ENCODE measurements at places on chromosomes 1 and 21.
A peak's percentile ranks its signal among the peaks of the same experiment; 100 is the strongest.

DNA sequence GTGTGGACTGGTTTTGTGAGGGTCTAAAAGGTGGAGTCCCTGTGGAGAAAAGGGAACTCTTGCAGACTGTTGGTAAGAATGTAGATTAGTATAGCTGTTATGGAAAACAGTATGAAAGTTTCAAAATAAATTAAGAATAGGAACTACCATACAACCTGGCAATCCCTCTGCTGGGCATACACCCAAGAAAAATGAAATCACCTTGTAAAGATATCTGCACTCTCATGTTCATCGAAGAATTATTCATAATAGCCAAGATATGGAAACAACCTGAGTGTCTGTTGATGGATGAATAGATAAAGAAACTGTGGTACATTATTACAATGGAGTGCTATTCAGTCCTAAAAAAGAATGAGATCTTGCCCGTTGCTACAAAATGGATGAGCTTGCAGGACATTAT, 109.6 kb downstream of the TBX19 start:
- no peak for DNase-seq

GRCh38 chr21:42545745-42546144, 32.1 kb downstream of the SLC37A1 start:
- no peak for DNase-seq

- DNase-seq, result peak; percentile 54
These were observed 227.7 kb upstream of the SAMSN1 start for GRCh38 chr21:14773777-14774345.

DNA sequence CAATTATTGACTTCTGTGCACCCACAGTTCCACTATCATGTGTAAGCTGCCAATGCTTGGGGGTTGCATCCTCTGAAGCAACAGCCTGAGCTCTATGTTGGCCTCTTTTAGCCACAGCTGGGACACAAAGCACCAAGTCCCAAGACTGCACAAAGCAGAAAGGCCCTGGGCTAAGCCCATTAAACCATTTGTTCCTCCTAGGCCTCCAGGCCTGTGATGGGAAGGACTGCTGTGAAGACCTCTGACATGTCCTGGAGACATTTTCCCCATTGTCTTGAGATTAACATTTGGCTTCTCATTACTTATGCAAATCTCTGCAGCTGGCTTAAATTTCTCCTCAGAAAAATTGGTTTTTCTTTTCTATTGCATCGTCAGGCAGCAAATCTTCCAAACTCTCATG, 123.7 kb upstream of the DEPDC1 start:
- no peak for DNase-seq

GRCh38 chr1:164701189-164701761, 142.3 kb downstream of the PBX1 start:
- DNase-seq, result no peak

DNA sequence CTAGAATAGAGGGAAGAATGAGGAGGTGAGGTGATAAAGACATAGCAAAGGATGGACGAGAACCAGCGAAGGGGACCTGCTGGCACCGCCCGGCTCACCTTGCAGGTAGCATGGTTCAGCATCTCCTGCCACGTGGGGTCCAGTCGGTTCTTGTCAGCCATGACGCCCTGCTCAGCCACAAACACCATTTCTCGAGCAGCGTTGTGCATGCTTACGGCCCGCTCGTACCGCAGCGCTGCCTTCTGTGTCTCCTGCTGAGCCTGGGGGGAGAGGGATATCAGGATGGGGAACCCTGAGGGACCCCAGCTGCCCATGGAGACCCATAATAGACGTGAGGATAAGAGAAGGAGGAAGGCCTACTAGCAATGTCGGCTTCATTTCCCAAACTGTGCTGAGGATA, 11.4 kb downstream of the SH3BP5L start:
- no peak for DNase-seq

Data from stimulated activated CD4-positive, alpha-beta T cell treated with anti-CD3 and anti-CD28 coated beads, Interleukin-12 subunit alpha, Interleukin-12 subunit beta, amount 100 ng/mL, for 4 hours (primary cell).